Effector memory CD4-positive, alpha-beta T cell (primary cell): ENCODE measurements at places on chromosomes 16 and 17.

- DNase-seq: no peak
Measured at GRCh38 chr16:30054451-30054850, 11.1 kb upstream of the ALDOA start.

DNA sequence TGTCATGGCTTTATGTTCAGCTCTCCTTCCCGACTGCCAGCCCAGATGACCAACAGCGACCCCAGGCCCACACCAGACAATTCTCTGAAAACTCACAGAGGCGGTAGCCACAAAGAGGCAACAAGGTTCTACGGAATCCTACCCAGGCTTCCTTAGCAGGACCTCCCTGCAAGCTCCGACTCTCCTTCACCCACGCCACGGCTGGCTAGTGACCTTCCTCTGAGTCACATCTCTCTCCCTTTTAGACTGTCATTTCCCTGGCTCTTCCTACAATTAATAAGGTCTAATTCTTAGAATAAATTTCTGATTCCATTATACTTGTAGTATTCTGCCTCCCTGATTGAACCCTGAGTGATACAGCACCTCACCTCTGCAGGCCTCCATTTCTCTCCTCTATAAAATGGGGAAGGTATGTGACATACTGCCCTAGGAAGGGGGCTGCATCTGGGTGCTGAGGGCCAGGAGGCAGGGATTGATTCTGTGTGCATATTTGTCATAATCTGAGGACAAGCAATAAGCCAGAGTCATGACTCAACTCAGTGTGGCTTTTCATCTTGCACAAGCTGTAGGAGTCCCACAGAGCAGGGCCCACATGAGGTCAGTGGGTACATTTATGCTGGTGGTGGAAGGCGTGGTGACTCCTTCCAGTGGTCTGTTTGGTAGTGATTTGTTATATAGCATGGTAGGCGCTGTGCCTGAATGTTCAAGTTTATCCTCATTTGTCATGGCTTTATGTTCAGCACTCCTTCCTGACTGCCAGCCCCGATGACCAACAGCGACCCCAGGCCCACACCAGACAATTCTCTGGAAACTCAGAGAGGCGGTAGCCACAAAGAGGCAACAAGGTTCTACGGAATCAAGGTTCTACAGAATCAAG, 46.2 kb downstream of the SMPD3 start:
- no peak for DNase-seq

- DNase-seq: no peak
Measured at GRCh38 chr17:50208611-50209061, 7.2 kb upstream of the COL1A1 start.

- no peak for DNase-seq
Measured at GRCh38 chr16:79049040-79049439, 551.5 kb downstream of the MAF start.

GRCh38 chr17:44197980-44198720, 1.5 kb downstream of the ATXN7L3 start:
- no peak for DNase-seq

DNA sequence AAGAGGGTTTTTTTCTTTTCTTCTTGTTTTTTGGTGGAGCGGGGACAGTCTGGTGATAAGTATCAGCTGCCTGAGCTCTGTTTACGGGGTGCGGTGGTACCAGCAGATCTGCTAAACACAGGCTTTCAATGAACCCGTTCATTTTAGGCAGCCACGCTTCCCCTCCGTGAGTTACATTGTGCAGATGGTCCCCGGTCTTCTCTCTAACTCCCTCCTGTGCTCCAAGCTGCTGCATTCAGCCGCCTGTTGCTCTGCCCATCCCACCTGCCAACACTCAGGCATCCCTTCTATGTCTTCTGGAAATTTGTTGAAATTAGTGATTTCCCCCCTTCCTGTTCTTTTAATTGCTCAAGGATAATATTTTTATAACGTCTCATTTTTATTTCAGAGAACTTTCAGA, 82.1 kb upstream of the ELAC2 start:
- no peak for DNase-seq

GRCh38 chr17:48601207-48601538, 3.6 kb downstream of the HOXB6 start:
- no peak for DNase-seq

GRCh38 chr16:21283521-21284289, 5.6 kb upstream of the CRYM start:
- no peak for DNase-seq

- no peak for DNase-seq
Measured at GRCh38 chr17:79038545-79039135, 14.7 kb downstream of the C1QTNF1 start.

GRCh38 chr17:43573579-43574321, 27.6 kb upstream of the ETV4 start:
- DNase-seq: no peak

DNA sequence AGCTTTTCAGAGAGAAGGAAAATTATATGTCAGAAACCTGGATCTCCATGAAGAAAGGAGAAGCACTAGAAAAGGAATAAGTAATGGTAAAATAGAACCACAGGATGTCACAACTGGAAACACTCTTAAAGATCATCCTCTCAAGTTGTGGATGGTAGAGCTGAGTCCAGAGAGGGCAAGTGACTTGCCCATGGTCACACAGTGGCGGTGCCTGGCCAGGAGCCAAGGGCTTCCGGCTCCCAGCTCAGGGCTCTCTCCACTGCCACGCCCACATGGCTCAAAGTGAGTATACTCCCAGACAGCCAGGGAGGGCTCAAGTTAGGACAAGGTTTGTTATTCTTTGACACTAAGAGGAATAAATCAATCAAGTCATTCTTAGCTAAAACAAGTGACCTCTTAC, 159.8 kb downstream of the COPRS start:
- no peak for DNase-seq

DNA sequence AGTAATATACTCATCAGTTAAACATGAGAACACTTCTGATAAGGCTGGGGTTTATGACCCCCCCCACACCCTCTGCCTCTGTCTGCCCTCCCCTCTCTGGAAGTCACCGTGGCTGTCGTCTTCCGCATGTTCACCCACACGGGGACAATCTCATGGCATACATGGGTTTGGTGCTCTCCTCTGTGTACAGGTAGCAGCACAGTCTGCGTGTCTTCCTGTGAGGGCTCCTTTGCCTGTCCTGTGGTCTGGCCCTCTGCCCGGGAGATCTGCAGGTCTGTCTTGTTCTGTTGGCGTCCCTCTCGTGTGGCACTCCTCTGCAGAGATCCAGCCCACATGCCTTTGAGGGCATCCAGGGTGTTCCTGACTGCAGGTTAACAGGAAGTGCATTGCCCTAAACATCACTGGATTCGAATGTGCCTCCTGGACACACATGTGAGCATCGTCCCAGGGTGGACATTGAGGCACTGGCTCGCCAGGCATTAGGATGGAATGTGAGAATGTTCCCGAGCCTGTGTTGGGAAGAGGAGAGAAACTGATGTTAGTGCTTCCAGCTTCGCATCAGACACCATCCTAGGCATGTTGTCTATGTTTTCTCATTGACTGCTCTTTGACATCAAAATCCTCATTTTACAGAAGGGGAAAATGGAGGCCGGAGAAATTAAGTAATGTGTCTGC, 54.5 kb downstream of the NKD1 start:
- DNase-seq: peak; percentile 44

DNA sequence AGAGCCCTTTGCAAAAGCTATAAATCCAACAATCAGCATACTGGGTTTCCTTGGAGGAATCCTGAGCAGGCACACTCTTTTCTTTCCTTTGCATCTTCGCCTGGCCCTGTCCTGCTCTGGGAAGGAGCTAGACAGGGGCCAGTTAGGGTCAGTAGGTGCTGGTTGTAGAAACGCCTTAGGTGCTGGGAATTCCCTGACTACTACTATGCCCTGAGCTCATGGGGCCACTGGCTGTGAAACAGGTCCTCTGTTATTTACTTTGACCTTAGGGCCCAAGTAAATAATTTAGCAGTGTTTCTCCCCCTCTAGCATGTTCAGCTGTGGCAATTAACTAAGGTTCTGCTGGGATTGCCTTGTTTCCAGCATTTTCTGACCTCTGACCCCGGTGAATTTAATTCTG, 15.8 kb upstream of the WSCD1 start:
- no peak for DNase-seq

GRCh38 chr17:9424071-9424640, 151.5 kb downstream of the STX8 start:
- DNase-seq: no peak

- DNase-seq: no peak
Measured at GRCh38 chr17:64622931-64623654, 39.0 kb downstream of the SMURF2 start.

- no peak for DNase-seq
Measured at GRCh38 chr16:26889740-26890139, 177.0 kb upstream of the C16orf82 start.

- no peak for DNase-seq
Measured at GRCh38 chr17:1109606-1110540, 69.9 kb downstream of the ABR start.

GRCh38 chr17:44828919-44829522, 1.1 kb downstream of the GJC1 start:
- no peak for DNase-seq

DNA sequence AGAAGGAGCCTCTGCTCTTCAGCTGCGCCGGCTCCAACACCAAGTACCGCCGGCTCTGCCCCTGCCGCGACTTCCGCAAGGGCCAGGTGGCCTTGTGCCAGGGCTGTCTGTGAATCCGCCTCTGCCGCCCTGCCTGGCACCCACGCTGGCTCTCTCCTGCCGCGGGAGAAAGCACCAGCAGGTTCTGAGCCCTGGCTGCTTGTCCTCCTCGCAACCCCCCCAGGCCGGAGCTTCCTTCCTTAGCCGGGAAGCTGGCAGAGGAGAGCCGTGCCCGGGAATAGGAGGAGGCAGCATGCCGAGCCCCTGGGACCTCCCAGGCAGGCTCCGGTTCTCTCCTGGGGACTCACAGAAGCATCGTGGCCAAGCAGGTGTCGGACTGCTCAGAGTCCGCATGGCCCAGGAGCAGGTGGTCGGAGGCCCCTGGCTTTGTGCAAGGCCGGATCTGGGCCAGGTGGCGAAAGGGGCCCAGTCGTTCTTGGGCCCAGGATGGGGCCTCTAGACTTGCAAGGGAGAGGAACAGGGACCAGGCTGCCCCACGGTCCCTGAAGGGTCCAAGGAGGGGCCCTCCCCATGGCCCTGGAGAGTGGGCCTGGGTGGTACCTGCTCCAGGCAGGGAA, 80.6 kb downstream of the MGAT5B start:
- no peak for DNase-seq

DNA sequence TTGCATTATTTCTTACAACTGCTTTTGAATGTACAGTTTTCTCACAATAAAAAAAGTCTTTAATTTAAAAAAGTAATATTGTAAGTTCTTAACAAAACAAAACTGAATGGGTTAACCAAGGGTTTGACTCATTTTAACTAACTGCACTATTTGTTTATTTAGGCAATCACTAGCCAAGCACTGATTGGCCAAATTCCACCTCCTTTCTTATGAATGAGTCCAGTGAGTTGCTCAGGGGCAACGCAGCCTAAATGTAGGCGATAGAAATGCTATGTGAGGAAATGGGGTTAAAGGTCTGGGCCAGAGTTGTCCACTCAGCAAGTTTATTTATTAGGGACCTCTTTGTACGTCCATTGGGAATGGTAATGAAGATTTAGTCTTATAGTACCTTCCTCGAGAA, 89.6 kb upstream of the MAF start:
- DNase-seq: no peak

DNA sequence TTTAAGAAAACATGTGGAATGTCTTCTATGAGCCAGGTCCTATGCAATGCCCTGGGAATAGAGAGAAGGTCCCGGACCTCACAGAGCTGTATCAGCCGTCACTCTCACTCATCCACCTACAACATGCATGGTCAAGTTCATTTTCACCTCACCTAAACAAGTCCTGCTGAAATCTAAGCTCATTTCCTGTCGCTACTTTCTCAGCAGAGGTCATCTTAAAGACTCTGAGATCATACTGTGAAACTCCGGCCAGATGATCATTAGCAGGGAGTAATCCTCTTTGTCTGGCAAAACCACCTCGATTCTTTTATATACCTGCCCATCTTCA, 66.2 kb upstream of the LYRM9 start:
- DNase-seq: no peak

DNA sequence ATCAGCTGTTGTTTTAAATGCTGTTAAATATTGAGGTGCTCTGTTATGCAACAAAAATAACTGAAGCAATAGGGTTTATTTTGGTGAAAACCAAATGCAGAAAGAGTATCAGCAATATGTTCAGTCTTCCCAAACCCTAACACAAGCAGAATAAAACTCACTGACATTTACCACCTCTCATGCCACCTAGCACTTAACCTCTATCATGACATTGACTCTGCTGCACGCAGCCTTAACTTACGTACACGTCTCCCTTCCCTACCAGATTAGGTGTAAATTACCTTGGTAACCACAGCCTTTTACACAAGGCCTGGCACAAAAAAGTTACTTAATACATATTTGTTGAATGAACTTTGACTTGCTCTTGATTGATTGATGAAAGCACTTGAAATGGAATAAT, 9.9 kb upstream of the AKAP1 start:
- no peak for DNase-seq

DNA sequence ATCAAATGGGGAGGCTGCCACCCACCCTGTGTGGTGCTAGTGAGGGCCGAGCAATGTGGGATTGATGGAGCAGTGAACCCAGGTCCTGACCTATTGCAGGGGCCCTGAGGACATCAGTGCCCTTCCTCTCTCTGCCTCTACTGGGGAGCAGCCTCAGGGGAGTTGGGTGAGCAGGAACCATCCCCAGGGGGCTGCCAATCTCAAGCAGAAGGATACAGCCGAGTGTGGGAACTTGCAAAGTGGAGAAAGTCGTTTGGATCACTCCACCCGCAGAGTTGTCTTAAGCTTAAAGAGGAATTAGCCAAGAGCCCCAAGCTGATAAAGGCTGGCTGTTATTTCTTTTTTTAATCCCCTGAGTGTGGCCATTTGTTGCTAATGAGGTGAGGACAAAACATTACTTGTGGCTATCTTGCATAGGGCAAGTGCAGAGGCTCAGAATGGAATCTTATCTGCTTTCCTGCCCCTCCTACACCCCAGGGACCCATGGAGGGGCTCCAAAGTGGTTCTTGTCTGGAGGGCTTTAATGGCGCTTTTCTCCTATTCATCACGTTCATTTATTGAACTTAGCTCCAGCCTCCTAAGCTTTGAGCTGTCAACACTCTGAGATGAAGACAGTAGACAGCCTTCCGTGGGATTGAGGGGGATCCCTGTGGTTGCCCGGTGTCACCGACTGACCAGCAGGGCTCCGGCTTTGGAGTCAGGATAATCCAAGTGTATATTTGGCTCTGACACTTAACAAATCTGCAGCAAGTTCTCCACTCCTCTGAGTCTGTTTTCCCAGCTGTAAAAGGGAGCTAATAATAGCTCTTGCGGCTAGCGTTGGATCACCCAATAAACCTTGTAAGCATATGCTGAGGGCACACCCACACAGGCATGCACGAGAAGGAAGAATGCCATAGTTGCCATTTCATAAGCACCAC, 45.1 kb downstream of the MYH11 start:
- no peak for DNase-seq

DNA sequence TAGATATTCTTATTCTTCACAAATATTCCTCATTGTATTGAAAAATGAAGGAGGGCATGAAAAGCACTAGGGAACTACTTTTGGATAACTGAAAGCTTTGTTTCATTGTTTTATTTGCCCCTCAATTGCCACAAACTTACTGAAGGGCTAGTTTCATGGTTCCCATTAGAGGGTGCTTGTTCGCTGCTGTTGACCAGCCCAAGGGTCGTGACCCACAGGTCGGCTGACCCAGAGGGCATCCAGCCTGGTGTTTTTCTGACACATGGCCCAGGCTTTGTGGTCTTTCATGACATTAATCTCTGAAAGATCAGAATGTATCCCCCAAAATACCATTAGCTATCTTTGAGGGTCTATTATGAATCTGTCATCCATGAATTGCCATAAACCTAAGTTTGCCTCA, 30.0 kb downstream of the DGKE start:
- no peak for DNase-seq
